ENCODE measurements at places on chromosomes 13 and 19.

DNA sequence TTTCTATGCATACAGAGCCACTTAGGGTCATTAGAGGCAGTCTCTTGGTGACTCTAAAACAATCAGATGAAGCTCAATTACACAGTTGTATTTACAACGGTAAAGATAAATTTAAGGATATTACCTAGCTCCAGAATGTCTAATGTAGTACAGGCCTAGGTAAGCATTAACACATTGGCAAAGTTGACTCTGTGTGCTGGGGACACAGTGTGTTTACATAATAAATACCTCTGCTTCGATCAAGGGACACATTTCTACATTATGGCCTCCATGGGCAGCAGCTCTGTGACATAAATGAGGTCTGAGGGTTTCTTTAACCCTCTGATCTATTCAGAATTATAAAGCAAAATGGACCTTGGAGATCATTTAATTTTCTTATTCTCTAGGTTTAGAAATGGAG is 74.7 kb downstream of the SERP2 start:
- no peak for DNase-seq

DNA sequence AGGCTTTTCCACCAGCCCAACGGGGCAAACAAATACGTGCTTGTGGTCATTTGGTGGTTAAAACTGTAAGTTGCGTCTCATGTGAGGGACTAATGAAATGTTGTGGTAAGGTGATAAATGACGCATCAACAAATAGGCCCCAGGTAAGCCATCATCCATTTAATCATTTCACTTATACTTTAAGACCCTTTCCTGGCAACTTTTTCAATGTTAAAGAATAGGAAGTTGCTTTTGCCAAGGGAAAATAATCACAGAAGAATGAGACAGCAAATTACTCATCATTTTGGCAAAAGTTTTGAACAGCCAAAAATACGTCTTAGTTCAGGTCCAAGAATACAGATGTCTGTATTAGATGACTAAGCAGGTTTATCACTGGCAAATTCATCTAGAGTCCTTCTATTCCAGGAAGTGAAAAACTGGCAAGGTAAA is 660.4 kb downstream of the SLITRK1 start:
- DNase-seq: no peak

- DNase-seq: no peak
Observed at GRCh38 chr13:45490068-45490467, 25.3 kb downstream of the COG3 start.

DNA sequence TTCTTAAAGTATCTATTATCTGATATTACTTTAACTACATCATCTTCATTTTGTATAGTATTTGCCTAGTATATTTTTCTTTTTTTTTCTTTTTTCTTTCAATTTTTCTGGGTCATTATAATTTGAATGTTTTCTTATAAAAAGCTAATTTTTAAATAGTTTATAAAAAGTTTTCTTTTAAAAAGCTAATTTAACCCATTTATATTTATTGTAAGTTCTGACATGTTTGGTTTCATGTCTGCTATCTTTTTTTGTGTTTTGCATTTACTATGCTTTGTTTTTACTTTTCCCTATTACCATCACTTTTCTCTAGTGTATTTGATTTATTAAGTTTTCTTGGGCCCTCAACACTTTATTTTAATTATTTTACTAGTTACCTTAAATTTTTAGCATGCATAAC is 22.6 kb upstream of the RCBTB2 start:
- DNase-seq: no peak

- no peak for DNase-seq
Observed at GRCh38 chr19:35902870-35903475, 644 bp downstream of the HCST start.

GRCh38 chr13:51113969-51114368 is 2.9 kb upstream of the C13orf42 start:
- DNase-seq: no peak

DNA sequence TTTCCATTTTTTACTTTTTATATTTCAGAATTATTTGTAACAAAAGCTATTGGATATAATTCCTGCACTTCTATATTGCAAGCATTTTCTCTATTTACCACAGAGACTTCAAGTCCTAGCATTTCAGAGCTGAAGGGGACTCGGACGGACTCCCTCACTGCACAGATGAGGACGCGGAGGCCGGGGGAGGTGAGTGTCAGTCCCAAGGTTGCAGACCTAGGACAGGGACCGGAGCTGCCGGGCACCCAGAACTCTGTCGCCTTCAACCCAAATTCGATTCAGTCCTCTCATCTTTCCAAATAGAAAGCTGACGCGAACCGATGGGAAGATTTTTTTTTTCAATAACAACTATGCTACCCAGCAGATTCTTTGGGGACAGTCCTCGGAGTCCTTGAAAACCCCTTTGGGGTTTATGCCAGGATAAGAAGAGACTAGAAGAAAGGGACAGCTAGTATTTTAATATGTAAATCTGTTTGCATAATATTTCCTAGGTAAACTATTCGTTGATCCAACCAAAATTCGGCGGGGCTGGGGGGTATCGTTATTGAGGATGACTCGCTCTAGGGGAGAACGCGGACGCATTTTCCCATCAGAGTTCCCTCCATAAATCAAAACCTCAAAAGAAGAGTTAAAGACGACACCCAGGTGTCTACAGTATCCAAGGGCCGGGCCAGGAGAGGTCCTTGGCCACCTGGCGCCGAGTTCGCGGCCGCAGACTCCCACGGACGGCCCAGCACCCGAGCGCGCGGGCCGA is 803 bp downstream of the FLT3 start:
- DNase-seq: no peak

GRCh38 chr13:20073775-20074174 is 87.1 kb downstream of the GJA3 start:
- no peak for DNase-seq

DNA sequence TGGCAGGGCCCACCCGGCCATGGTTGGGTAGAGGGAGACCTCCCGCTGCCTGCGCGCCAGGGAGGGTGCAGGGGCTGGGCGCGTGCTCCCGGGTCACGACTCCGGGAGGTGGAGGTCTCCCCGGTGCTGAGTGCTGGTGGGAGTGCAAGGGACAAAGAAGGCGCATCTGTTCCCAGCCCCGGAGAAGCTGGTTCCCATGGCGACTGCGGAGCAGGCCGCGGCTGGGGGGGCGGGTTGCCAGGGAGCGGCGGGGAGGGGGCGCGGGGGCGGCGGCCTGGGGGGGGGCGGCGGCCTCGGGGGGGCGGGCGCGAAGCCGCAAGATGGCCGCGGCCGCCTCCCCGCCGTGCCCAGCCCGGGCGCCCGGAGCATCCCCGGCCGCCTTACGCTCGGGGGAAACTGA is 1.2 kb downstream of the CBARP start:
- DNase-seq: no peak

DNA sequence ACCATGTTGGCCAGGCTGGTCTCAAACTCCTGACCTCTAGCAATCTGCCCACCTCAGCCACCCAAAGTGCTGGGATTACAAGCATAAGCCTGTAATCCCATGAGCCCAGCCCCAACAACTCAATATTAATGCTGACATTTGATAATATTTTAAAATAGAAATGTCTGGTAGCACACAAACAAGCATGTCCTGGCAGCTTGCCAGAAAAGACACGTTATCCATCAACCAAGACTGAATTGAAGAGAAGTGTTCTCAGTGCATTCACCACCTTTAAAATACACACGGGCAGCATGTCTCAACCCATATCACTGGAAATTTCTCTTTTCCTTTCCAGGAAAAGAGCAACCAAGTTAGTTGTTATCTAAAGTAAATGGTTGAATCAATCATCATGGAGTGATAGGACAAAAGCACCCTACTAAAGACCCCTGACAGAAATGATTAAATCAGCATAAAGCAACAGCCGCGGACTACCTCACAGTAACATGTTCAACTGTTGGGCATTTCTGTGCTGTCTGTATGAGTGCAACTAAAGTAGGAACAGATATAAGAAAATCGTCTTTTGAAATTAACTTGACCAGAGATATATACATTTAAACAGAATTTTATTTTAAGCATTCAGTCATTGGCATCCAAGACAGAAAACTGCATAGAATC is 25.0 kb downstream of the LHFPL6 start:
- DNase-seq: peak; percentile 0

DNA sequence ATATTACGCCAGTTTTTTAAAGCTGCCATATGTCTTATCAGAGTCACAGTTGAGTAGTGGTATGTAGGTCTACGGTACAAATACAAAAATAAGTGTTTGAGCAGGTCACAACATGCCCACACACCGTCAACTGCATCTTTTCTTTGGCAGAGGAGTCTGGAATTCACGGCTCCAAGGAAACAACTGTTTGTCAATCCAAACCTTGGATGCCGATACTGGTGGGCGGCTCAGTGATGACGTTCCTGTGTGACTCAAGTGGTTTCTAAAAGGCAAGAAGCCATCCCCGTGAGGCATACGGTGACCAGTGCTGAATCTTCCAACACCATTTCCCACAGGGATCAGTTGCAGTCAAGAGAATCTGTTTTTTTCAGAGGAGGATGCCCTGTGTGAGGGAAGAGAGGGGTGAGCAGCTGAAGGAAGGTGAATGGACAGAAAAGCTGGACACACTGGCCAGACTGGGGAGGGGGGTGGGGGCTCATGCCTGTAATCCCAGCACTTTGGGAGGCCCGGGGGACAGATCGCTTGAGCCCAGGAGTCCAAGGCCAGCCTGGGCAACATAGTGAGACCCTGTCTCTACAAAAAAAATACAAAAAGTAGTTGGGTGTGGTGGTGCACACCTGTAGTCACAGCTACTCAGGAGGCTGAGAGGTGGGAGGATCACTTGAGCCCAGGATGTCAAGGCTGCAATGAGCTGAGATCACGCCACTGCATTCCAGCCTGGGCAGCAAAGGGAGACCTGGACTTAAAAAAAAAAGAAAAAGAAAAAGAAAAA is 22.8 kb upstream of the CEBPG start:
- DNase-seq: no peak

DNA sequence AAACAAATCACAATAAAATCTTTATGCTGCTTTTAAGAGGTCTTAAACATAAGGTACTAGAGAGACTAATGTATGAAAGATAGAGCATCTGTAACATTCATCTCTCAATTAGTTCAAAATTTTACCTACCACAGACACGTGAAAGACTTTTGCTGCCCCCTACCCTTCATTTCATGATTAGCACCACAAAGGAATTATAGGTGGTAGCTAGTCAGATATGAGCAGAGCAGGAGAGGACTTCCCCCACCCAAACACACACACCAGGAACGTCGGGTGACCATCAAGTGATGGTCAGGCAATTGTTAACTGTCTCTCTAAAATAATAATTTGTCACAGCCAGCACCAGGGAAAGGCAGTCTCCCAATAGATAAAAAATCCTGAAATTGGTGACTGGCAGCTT is 1531.7 kb upstream of the SPRY2 start:
- no peak for DNase-seq

GRCh38 chr13:30810261-30810701 is 74.9 kb downstream of the ALOX5AP start:
- DNase-seq: no peak

DNA sequence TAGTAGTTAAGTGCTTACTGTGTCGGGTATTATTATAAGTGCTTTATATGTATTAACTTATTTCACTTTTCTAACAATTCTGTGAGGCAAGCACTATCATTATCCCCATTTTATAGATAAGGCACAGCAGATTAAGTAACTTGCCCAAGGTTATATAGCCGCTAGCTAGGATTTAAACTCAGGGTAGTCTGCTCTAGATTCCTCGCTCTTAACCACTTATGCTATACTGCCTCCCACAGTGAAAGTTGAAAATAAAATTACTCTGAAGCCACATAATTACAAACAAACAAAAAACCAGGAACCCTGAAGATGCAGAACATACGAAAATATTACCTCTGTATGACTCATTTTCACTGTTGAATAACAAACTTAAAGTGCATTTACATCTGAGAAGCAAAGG is 3.9 kb downstream of the TEX30 start:
- DNase-seq: no peak

GRCh38 chr19:43660971-43661360 is 9.0 kb downstream of the PLAUR start:
- DNase-seq: no peak

DNA sequence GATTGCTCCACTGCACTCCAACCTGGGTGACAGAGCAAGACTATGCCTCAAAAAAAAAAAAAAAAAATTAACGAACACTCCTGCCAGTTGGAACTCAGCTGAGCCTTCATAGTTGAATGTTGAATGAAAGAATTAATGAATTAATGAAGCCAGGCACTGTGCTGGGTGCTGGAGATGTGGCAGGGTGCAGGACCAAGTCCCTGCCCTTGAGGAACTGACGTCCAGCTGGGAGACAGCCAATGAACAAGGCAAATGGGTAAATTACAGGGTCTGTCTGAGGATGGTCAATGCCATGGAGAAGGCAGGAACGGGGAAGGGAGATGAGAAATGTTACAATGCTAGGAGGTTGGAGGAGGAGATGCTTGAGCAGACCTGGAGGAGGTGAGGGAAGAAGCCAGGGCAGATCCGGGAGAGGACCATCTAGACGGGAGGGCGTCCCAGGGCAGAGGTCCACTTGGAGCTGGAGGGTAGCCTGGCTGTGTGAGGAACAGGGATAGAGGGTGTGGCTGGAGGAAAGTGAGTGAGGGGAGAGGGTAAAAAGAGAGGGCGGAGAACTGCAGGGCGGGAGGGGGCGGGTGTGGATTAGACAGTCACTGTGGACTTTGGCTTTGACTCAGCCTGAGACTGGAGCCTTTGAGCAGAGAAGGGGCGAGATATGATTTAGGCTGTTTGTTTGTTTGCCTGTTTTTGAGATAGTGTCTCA is 16.8 kb upstream of the IGSF23 start:
- no peak for DNase-seq

DNA sequence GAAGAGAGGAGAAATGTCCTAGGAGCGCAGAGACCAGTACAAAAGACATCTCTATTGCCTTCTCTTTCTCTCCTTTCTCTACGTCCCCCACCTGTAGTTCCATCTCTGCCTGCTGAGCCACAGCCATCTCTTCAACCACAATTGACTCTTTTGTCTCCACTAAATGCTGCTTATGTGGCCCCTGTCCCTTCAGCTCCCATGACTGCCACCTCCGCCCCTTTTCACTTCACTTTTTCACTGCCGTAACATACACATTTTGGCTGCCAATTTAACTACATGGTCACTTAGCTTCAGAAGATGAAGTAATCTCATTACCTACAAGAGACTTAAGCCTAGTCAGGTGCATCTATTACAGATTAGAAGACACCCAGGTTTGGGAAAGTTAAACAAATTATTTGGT is 81.9 kb downstream of the MZT1 start:
- DNase-seq: no peak

- no peak for DNase-seq
Observed at GRCh38 chr19:16030964-16031871, 45.1 kb upstream of the TPM4 start.

- DNase-seq: no peak
Observed at GRCh38 chr19:29562299-29563297, 36.8 kb downstream of the VSTM2B start.

- DNase-seq: no peak
Observed at GRCh38 chr13:111337206-111337605, 16.8 kb downstream of the TEX29 start.

- DNase-seq: no peak
Observed at GRCh38 chr19:54002495-54003315, 11.3 kb downstream of the CACNG6 start.

DNA sequence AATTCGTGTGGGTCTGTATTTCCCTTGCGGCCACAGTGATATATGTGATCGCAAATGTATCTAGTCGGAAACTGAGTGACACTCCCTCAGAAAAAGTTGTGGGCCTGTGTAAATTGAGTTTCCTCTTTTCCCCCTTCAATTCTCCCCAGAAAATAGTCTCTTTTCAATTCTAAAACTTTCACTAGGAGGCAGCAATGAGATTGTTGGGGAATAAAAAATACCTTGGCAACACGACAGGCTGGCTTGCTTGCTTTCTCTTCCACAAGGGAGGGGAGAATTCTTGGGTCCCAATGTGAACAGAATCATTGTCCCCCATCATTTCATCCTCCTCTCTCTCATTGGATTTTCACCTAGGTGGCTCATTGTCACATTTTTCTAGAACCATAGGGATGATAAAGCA is 3.7 kb upstream of the SOX21 start:
- no peak for DNase-seq
